Activated CD8-positive, alpha-beta memory T cell treated with anti-CD3 and anti-CD28 coated beads for 24 hours (primary cell): ENCODE measurements at places on chromosomes 4 and X.

GRCh38 chrX:47145395-47146120 lies 537 bp downstream of the RBM10 start:
- no peak for DNase-seq

- DNase-seq, result no peak
Measured at GRCh38 chrX:49192722-49193328, 6.7 kb upstream of the PRICKLE3 start.

DNA sequence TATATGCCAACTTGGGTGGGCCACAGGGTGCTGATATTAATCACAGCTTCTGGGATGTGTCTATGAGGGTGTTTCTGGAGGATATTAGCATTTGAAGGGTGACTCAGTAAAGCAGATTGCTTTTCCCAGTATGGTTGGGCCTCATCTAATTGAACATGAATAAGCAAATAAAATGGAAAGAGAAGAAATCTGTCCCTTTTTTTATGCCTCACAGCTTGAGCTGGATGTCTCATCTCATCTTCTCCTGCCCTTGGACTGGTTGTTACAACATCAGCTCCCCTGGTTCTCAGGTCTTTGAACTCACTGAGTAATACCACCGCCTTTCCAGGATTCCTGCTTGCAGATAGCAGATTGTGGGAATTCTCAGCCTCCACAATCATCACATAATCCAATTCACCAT lies 1149.2 kb downstream of the PCDH18 start:
- no peak for DNase-seq

- DNase-seq, result no peak
Measured at GRCh38 chrX:106728337-106728736, 1.8 kb downstream of the RNF128 start.

DNA sequence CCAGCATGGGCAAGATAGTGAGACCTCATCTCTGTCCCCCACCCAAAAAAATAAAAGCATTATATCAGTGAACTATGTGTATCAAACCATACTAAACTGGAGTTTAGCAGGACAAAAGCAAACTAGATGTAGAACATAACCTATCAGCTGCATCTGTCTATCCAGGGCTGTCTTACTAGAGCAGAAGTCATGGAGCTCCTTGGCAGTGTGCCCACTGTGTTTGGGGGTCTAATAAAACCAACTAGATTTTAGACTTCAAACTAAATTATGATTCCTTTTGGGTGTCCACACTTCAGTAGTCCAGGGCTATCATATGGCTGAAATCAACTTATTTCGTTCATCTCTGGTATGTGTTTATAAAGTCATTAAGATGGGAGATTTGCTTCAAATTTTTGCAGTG lies 8.3 kb downstream of the SLBP start:
- DNase-seq, result no peak

GRCh38 chrX:129760155-129760554 lies 19.6 kb upstream of the SASH3 start:
- no peak for DNase-seq

DNA sequence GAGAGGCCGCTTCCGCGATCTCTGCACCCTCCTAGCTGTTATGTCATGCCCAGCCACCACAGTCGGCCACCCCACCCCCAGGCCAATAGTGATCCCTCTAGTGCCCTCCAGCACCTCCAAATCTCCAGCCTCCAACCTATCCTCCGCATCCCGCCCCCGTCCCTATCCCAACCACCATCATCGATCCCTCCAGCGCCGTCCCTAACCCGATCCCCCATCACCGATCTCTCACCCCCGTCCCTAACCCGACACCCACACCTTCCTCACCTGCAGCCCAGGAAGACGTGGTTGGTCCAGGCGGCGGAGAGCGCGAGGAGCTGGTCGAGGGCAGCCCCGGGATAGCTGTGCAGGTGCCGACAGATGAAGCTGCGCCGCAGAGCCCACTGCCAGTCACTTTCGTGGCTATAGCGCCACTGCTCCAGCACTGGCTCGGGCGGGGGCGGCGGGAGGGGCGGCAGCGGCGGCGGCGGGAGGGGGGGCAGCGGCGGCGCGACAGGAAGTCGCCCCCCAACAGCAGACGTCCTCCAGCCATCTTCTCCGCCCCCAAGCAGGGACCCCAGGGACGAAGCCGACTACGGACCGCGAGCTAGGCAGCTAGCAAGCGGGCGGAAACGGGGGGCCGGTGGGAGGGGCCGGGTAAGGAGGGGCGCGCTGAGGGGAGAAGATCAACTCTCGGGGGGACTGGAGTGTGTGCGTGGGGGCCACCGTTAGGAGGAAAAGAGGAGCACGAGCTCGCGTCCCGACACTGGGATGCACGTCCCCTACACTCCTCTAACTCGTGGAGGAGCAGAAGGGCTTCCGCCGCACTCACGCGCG lies 552 bp downstream of the NKRF start:
- DNase-seq, result no peak

DNA sequence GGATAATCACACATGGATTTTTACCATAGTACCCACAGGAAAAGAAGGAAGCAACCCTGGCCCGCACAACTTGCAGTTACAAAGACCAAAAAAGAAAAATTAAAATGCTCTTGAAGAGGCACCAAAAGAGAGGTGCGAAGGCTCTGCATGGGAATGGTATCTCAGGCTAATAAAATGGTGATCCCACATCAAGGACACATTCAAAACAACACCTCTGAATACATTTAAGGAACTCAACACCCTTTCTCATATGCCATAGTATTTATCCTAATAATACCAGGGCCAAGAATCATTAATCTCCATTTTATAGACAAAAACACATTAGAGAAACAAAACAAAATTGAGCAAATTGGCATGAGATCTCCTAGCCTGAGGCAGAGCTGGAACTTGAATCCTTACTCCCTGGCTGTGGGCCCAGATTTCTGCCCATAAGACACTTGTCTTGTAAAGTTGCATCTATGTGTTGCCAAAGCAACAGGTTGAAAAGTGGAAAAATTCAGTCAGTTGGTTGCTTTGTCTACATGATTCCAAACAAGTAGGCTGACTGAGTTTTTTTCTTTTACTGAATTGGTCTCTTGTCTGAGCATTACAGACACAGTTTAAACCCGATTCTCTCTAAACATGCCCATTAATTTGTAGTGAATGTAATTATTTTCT lies 33.5 kb downstream of the GUCY2F start:
- no peak for DNase-seq

GRCh38 chr4:177404342-177404741 lies 37.9 kb downstream of the AGA start:
- no peak for DNase-seq

DNA sequence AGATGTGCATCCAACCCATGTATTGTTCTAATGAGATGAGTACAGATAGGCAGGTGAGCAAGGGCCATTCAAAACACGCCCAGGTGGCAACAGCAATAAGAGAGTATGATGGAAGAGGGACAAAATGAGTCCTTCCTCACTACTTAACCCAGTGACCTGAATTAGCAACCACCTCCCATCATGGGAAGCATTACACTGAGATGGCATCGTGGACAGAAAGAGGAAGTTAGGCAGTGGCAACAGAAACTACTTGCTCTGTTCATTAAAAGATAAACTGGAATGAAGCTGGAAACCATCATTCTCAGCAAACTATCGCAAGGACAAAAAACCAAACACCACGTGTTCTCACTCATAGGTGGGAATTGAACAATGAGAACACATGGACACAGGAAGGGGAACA lies 17.2 kb downstream of the RXFP1 start:
- no peak for DNase-seq

DNA sequence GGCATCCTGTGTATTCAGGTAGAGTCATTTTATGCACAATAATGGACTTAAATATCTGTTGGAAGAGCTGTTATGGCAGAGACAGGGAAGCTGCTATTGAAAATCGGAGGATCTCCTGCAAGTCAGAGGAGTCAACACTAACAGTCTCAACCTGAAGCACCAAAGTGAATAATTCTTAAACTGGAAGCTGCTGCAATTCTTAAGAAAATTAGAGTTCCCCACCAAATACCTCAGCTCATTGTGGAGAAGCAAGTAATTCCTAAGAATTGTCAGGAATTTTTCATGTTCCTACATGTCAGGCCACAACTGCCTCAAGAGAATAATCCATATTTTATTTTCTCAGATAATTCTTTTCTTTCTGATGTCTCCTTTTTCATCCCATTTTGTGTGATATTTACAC lies 892.6 kb upstream of the LCORL start:
- DNase-seq, result no peak

DNA sequence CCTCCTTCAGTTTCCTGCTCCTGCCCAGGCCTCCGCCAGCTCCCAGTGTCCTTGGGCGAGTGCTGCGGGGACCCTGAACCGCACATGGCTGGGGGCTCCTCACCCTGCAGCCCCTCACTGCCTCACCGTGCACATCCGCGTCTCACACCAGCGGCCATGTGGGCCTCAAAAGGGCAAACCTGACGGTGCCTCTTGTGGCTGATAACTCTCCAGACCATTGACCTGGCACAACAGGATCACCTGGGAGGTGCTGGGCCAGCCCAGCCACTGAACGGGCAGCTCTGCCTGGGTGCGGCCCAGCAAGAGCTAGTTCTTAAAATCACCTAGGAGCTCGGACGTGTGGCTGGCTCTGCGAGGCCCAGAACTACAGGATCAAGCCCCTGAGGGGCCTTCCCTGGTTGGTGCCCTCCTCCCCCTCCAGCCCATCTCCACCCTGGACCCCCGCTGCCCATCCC lies 4.1 kb upstream of the S100P start:
- no peak for DNase-seq

GRCh38 chrX:53251307-53251706 lies 26.3 kb upstream of the KDM5C start:
- DNase-seq, result no peak

- no peak for DNase-seq
Measured at GRCh38 chrX:27815209-27815608, 7.4 kb downstream of the MAGEB10 start.

- no peak for DNase-seq
Measured at GRCh38 chr4:123299212-123299691, 97.3 kb upstream of the SPRY1 start.

DNA sequence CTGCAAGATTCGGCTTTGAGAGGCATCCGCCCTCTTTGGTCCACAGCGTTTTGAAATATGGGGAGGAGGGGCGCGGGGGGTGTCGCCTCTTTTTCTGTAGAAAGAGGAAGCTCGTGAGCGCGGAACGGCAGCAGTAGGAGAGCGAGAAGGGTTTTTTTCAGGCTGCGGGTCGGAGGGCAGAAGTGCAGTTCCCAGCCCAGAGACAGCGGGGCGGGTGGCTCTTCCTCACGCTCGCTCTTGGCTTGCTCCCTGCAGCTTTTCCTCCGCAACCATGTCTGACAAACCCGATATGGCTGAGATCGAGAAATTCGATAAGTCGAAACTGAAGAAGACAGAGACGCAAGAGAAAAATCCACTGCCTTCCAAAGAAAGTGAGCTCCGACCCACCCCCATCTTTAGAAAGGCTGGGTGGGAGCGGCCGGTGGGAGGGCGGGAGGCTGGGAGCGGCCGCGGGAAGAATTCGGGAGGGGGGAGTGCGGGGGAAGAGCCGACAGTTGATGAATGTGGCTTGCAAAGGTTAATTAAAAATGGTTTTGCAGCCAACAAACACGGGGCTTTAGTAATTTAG lies 1.2 kb downstream of the TMSB4X start:
- DNase-seq, result peak; percentile 76

- DNase-seq, result no peak
Measured at GRCh38 chr4:119493419-119493818, 135.2 kb downstream of the PDE5A start.

DNA sequence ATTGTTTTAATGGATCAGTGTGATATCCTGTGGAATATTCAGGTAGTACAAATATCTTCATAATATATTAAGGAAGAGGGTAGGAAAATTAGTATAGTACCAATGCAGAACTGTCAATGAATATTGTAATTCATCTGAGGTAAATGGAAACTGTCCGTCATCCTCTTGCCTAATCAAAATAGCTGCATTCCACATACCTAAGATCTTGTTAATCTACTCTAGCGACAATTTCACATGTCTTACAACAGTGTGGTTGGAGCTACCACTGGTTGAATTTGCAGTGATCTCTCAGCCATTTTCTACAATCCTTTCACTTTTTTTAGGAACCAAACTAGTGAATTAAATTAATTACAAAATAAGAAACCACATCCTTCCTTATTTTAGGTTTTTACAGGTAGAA lies 117.5 kb downstream of the PCDH18 start:
- DNase-seq, result no peak

- no peak for DNase-seq
Measured at GRCh38 chr4:96637971-96638412, 798.1 kb downstream of the PDHA2 start.

DNA sequence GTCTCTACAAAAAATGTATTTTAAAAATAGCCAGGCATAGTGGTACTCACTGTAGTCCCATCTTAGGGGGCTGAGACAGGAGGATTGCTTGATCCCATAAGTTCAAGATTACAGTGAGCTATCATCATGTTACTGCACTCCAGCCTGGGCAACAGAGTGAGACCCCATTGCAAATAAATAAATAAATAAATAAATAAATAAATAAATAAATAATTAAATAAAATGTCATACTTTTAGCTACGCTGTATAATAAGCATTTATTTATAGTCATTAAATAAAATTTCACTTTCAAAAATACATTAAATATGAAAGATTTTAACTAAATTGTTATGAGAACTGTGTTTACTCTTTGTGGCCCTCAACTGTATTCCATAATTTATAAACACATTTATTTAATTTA lies 1124.2 kb downstream of the PCDH7 start:
- no peak for DNase-seq

DNA sequence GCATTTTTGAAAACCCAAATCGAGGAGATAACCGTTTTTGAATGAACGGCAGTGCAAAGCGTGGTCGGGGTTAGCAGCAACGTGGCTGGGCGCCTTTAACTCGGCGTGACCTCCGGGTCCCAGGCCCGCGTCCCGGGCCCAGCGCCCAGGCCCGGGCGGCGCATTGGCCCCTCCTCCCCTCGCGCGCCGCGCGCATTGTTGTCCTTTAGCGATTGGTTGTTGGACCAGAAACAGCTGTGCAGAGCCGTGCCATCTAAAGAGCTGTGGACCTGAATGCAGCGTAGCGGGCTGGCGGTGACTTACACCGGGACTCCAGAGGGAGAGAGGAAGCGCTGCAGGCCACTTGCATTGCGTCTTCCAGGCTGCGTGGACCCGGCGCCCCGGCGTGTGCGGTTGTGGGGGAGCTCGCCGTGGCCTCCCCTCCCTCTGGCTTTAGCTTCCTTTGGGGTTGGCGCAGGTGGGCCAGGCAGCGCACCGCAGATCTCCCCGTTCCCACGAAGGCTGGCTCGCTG lies at the start of gene STOX2:
STOX2 (plus strand) TSS at position 227 of the 512 bp plus-strand sequence. CDS start 1,484 bp downstream, outside the sequence.
- peak; percentile 57 for DNase-seq

DNA sequence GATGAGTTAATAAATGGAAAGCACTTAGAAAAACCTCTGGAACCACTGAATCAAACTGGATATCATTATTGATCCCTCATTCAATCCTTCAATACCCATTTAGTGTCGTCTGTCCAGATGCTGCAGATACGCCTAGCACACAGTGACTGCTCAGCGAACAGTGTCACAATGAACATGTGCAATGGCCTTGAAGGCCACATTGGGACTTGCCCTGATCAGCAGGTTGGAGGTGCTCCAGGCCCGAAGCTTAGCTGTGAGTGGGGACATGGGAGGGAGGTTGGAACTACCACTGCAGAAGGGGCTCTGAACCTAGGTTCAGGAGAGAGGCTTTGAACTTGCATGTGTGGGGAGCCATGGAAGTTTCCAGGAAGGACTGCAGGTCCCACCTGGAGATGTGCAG lies 17.2 kb downstream of the GPKOW start:
- no peak for DNase-seq

- no peak for DNase-seq
Measured at GRCh38 chr4:15149839-15150592, 147.7 kb downstream of the CPEB2 start.
